ENCODE measurements at places on chromosomes 5 and 9.

DNA sequence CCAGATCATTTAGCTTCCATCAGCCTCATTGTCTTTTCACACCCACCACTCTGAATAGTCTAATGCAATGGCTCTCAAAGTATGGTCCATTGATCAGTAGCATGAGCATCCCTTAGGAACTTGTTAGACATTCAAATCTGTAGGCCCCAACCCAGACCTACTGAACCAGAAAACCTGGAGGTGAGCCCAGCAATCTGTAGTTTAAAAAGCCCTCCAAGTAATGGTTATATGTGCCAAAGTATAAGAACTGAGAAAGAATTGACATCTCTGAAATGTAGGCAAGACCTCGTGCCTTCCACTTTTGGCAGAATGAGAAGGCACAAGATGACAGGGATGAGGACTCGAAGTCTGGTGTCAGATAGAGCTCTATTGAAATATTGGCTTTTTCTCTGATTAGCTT lies 267.6 kb downstream of the TRIM32 start:
- DNase-seq: no peak

- no peak for DNase-seq
Observed at GRCh38 chr5:124628721-124629596, 117.5 kb downstream of the ZNF608 start.

- no peak for DNase-seq
Observed at GRCh38 chr5:72194846-72195245, 87.6 kb downstream of the MAP1B start.

- no peak for DNase-seq
Observed at GRCh38 chr5:126274763-126275125, 148.5 kb upstream of the GRAMD2B start.

DNA sequence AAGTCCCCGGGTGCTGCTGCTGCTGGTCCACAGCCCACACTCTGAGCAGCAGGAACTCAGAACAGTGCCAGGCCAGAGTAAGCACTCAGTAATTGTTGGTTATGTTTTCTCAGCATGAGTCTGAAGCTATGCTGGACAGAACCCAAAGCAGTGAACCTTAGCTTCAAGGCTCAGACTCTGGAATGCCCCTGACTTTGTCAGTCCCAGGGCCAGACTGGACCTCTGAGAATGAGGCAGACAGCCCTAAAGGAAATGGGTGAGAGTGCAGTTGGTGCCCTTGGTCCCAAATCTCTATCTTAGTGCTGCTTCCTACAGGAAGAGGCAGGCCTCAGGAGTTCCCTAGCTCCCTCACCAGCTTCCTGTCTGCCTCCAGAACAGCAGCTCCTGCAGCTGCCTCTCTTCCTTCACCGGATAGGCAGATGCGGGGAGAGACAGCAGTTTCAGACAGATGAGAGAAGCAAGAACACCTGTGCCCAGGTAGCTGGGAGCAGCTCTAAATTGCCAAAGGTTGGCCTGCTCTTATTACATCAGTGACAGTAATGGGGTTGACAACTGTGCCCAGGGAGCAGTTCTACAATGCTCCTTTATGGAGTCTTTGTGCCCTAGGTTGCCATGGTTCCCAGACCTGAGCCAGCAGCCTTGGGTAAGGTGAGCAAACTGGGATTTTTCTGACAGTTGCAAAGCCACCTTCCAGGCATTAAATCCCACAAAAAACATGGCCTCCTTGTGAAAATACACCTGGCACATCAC lies 82.2 kb upstream of the CXCL14 start:
- no peak for DNase-seq

DNA sequence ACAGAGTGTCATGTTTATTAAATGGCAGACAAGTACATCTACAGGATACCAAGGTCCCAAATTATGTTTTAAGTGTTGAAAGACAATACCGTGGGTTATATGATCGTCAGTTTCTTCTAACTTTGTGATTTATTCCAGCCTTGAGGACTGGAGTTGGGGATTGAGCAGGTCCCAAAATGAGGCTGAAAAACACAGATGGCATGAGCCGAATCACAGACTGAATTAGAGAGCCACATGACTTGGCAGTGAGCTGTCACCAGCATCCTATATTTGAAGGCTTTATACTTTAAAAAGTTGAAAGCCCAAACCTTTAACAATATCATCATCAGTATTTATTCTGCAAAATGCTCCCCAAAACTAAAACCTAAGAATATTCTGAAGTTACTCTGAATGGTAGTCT lies 79.4 kb downstream of the ADAMTS16 start:
- DNase-seq: no peak

DNA sequence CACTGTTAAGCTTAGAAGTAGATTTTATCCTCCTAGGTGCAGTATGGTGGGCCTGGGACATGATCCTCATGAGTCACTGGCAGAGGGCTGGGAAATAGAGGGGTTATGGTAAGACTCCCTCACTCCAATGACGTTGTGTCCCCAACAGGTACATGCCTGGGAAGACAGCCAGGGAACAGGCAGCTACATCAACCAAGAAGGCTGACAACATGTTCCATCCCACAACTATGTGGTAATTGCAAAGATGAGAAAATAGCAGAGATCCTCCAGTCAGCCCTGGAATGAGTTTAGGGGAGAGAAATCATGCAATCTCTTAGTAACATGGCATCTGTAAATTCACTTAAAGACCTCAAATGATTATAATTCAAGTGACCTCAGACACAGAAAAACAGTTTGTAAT lies 114.4 kb upstream of the LIFR start:
- no peak for DNase-seq

- DNase-seq: no peak
Observed at GRCh38 chr5:149583394-149583793, 2.1 kb downstream of the ARHGEF37 start.

- no peak for DNase-seq
Observed at GRCh38 chr9:133684121-133684935, 48.2 kb downstream of the DBH start.

DNA sequence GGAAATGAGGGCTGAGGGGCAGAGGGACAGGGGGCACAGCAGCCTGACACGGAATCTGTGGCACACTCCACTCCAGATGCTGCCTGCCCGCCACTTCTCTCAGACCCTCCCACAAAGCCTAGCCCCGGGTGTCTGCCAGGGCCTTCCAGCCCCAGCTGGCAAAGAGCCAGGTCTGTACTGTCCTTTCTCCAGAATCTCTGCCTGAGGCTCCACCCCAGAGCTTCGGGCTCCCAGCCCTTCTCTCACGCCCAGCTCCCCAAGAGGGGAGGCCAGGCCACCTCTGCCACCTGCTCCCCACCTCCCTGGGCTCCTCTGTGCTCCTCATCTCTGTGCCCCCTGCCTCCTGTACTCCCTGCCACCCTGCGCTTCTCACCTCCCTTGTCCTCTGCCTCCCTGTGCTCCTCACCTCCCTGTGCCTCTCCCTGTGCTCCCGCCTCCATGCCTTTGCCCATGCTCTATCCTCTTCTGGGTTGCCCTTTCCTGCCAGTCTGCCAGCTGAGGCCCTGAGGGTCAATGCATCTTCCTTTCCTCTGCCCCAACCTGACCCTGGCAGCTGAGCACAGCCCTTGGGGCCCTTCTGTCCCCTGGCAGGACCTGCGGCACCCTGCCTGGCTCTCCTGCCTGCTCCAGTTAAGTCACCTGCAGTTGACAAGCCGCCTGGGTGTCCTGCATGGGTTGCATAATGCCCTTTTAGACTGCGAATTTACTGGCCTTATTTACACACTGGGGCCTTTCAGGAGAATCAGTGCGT lies 36.4 kb downstream of the RASGEF1C start:
- peak; percentile 12 for DNase-seq

DNA sequence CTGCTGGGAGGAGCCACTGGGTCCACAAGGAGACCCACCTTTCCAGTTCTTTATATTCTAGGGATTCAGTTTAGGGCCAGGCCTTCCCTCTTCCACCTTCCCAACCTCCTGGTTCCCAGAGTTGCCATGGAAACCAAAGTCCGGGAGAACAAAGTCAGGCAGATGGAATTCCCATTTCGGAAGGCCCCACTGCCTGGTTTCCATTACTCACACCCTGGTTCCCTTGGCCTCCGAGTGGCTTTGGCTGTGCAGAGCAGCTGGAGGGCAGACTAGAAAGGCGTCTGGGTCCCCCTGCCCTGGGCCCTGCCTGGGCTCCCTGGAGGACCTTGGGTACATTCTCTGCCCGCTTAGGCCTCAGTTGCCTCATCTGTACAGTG lies 136.1 kb downstream of the RGS3 start:
- DNase-seq: no peak

- no peak for DNase-seq
Observed at GRCh38 chr5:175870820-175871447, 444 bp upstream of the CPLX2 start.

- peak; percentile 85 for DNase-seq
Observed at GRCh38 chr5:34929720-34930461, 532 bp downstream of the DNAJC21 start.

- no peak for DNase-seq
Observed at GRCh38 chr5:93247105-93247504, 333.9 kb downstream of the NR2F1-AS1 start.

- DNase-seq: no peak
Observed at GRCh38 chr9:124332361-124333202, 74.8 kb downstream of the NEK6 start.

DNA sequence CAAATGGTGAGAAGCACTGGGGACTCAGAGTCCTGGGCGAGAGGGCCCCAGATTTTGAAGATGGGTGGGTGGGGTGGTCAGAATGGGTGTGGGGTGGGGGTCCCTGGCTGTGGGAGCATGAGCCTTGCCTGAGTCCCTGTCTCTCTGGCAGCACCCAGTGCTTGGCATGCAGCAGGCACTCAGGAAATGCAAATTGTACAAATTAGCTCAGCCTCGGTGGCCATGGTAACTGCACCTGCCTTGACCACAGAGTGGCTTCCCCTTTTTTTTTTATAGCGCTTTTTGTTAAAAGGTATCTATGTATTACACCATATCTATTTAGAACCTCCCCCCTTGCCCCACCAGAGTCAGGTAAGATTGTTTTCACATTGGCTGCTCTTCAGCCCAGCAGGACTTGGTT lies 19.2 kb upstream of the PITX1 start:
- no peak for DNase-seq

DNA sequence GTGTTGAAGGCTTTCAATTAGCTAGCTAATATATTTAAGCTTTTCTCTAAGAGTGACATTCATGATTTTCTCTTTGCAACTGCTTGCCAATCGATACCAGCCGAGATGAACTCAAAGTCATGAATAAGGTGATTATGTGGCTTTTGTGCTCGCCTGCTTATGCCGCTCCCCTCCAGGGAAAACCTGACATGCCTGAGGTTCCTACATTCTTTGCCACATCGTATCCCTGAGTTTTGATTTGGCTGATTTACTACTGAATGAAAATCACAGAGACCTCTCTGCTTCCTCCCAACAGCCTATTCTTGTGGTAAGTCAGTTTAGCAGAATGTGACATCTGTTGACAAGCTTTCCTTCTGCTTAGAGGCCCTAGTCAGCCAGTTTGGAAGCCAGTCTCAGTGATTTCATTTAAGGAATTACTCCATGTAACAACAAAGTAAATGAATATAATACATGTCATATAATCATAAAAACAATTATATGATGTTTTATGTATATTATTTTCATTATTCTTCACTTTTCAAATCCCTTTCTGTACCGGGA lies 513.4 kb downstream of the CSNK1G3 start:
- no peak for DNase-seq

DNA sequence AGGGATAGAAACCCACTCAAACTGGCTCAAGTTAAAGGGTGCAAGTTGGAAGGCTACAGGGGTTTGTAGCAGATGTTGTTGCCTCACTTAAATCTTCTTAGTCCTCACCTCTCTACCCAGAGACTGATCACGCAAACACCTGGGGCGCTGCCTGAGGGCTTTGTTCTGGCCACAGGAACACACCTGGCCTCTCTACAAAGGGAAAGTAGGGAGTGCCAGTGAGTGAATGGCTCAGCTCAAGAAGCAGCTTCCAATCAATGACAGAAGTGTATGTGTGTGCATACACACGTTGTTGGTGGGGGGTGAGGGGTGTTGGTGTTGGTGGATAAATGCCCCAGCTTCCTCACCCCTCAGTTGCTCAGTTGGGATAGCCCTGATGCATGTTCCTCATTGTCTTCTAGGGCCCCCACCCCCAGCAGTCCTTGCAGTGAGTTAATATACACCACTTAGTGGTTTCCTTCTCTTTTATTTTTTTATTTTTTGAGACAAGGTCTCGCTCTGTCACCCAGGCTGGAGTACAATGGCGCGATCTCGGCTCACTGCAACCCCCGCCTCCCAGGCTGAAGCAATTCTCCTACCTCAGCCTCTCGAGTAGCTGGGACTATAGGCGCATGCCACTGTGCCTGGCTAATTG lies 30.6 kb upstream of the CTNNA1 start:
- DNase-seq: no peak

DNA sequence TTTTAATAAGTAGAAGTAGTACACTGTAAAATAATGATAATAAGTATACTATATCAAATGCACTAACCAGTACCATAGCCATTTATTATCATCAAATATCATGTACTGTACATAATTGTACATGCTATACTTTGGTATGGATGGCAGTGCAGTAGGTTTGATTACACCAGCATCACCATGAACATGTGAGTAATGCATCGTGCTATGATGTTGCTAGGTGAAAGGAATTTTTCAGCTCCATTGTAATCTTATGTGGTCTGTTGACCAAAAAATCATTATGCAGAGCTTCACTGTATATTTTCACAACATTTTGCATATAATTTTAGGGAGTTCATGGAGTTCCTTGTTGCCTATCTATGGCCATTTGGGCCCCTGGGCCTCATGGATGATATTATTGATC lies 72.2 kb upstream of the HMHB1 start:
- DNase-seq: no peak

DNA sequence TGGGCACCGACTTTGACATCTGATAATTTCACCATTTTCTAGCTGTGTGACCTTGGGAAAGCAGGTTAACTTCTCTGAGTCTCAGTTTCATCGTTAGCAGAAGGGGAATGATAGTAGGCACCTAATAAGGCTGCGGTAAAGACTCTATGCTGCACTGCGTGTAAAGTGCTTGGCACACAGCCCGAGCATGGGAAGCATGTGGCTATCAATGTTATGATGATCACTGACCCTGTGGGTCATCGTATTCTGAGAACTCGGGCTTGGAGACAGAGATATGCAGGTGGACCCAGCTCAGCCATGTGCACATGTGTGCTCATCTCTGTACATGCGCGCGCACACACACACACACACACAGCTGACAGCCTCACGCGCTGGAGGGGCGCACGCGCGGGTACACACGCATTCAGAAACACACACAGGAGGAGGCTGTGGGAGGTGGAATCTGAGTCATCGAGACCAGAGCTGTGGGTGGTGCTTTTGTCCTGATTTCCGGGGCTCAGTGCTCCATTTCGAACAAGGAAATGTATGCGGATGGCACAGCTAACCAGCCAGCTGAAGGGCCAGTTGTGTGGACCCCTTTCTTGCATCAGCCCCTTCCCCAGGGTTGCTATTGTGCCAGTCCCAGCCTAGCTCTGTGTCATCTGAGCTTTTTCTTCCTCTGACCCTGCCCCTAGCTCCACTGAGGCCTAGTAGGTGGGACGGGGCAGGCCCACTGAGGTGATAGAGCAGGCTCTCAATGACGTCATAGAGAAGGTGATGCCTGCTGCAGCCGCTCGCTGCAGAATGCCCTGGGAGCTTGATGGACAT lies 11.1 kb upstream of the ARAP3 start:
- no peak for DNase-seq

- DNase-seq: no peak
Observed at GRCh38 chr5:180990882-180991242, 2.2 kb downstream of the BTNL3 start.

GRCh38 chr5:35281613-35282012 lies 51.3 kb upstream of the PRLR start:
- DNase-seq: no peak

- no peak for DNase-seq
Observed at GRCh38 chr9:116806075-116806474, 119.0 kb downstream of the TRIM32 start.

GRCh38 chr9:133140174-133140505 lies 19.1 kb upstream of the RALGDS start:
- DNase-seq: no peak

All from breast epithelium (tissue), 4 donors.